ENCODE measurements at places on chromosomes 1 and 21.

DNA sequence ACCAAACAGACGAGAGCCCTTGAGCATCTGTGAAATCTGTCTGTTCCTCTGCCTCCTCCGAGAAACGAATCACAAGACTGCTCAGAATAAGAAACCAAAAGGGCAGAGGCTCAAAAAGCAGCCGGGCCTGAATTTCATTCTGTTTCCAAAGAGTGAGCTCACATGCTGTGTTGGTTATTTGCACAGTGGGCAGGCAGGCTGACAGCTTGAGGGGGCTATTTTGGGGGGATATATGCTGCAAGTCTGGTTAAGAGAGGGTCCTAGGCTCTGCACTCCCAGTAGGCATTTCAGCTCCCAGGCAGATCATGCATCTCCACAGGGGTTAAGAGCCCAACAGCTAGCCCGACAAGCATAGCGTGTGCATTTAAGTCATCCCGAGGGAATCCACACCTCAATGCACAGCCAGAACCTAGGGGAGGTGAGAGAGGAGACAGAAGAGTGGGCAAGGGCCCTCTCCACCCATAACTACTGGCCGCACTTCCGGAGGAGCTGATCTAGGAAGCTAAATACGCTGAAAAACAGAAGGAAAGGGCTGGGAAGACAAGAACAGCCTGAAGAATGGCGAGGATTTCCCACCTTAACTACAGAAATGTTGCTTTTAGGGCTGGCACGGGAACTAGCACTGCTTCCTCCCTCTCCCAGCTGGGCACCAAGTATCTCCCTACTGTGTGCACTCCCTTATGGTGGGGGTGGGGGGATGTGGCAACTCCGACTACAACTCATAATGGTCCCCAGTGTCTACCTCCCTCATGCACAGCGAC, 3.7 kb downstream of the PGBD5 start:
- peak overlapping the region; percentile 84 for H3K27ac ChIP-seq
- peaks cover 39% of the 10 kb centered on the region for H3K4me1 ChIP-seq
- no peaks in the 10 kb centered on the region for H3K27me3 ChIP-seq
- H3K4me3 ChIP-seq, result no peak overlapping the region

GRCh38 chr1:27031235-27032118, 18.8 kb upstream of the TENT5B start:
- peak; percentile 97 for DNase-seq
- peaks cover 32% of the 10 kb centered on the region for H3K4me1 ChIP-seq
- peak overlapping the region; percentile 87 for H3K27ac ChIP-seq
- H3K27me3 ChIP-seq, result no peaks in the 10 kb centered on the region
- no peak overlapping the region for H3K4me3 ChIP-seq

DNA sequence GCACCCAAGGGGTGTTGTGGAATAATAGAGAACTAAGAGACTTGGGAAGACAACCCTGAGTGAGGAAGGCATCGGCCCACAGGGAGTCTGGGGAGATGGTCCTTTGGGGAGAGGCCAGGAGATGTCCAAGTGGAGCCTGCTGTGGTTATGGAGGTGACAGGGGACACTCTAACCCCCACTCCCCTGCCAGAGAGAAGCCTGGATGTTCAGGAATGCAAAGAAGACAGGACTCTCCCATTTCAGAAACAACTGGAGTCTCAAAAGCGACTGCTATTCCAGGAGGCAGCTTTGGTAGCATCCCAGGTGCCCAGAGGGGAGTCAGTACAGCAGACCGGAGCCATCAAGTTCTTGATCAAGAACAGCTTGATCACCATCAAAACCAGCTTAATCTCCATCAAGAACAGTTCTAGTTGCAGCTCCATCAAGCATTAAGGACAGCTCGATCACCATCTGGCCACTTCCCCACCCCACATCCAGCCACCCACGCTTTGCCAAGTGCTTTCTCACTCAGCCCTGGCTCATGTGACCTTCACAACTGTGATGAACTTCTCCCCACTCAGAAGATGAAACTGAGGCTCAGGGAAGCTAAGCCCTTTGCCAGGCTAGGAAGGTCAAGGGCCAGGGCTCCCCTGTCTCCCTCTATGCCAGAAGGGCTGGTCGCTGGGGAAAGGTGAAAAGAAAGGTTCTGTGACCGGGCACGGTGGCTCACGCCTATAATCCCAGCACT, 743 bp downstream of the CD52 start:
- H3K27ac ChIP-seq, result no peak overlapping the region
- H3K36me3 ChIP-seq, result no peaks in the 10 kb centered on the region
- no peaks in the 10 kb centered on the region for H3K27me3 ChIP-seq
- no peak overlapping the region for H3K4me3 ChIP-seq

DNA sequence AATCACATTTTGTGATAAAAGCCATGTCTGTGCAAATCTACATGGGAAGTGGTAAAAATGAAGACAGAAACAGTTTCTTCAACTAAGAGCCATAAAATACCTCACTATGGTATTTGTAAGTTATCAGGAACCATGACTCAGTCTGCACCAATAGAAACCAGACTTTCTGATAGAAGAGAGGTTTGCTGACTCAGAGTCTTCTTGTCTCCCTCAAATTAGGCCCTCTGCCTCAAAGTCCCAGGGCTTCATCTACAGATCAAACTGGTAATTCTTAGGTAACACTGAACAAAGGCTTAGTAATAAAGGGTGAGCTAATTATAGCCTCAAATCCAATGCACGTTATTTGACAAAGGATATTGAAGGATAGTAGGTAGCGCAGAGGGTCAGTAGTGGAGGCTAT, 30.9 kb upstream of the SSX2IP start:
- no peak overlapping the region for H3K27ac ChIP-seq
- no peak overlapping the region for H3K4me3 ChIP-seq
- peaks cover 4% of the 10 kb centered on the region for H3K4me1 ChIP-seq

DNA sequence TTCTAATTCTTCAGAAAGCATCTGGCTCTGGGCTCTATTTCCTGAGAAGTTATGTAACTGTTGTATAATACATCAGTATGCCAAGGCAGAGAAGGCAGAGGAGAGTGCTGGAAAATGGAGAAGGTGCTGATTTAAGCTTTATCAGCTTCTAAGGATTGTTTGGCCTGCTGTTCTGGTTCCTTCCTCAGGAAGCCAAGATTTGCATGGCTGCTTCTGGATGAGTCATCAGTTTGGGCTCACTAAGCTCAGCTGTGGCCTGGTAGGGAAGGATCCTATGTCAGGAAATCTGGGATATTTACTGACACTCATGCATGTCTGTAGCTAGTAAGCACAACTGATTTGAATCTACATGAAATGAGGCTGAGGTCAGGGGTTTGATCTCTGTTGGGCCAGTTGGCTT, 73.2 kb upstream of the ADGRL4 start:
- no peaks in the 10 kb centered on the region for H3K27me3 ChIP-seq
- H3K4me3 ChIP-seq, result no peak overlapping the region
- no peaks in the 10 kb centered on the region for H3K4me1 ChIP-seq
- H3K27ac ChIP-seq, result no peak overlapping the region
- DNase-seq, result peak; percentile 3
- H3K36me3 ChIP-seq, result no peaks in the 10 kb centered on the region

- H3K36me3 ChIP-seq, result no peaks in the 10 kb centered on the region
- no peak overlapping the region for H3K4me3 ChIP-seq
- no peak for DNase-seq
- no peak overlapping the region for H3K27ac ChIP-seq
These were observed 13.6 kb downstream of the PCNX2 start for GRCh38 chr1:233281711-233282581.

DNA sequence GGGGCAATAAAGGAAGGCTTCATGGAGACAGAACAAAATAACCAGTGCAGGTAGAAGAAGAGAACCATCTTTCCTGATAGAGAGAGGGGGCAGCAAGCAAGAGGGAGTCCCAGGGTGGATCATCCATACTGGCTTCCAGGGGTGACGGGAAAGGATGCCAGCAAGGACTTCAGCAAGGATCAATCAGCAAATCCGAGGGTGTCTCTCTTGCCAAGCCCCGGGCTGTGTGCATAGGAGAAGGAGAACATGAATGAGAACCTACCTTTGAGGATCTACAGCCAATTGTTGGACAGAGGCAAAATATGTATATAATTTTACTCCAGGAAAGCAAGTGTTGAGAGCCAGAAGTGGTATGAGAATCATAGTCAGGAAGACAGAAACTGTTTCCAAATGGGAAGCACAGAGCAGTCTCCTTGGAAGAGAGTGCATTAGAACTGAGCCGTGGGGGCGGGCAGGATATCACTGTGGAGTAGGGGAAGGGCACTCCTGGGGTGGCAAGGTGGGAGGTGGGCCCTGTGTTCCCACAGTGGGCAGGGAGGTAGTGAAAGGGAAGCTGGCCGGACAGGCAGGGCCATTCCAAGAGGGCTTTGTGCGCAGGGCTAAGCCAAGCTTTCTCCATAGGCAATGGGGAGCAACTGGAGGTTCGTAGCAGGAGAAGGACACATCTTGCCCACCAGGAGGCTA, 1.1 kb upstream of the S100A9 start:
- H3K4me3 ChIP-seq, result no peak overlapping the region
- no peaks in the 10 kb centered on the region for H3K36me3 ChIP-seq
- DNase-seq, result no peak
- H3K27ac ChIP-seq, result no peak overlapping the region

- H3K27me3 ChIP-seq, result no peaks in the 10 kb centered on the region
- peaks cover 49% of the 10 kb centered on the region for H3K4me1 ChIP-seq
These were observed 63.6 kb downstream of the GADD45A start for GRCh38 chr1:67748630-67749029.
